Activated CD8-positive, alpha-beta memory T cell treated with anti-CD3 and anti-CD28 coated beads for 1 hour (primary cell): ENCODE measurements at places on chromosomes 12 and 14.
A peak's percentile ranks its signal among the peaks of the same experiment; 100 is the strongest.

- DNase-seq = no peak
Measured at GRCh38 chr14:36785511-36785910, 123.9 kb downstream of the PAX9 start.

GRCh38 chr14:80419345-80419744 lies 208.0 kb upstream of the DIO2 start:
- DNase-seq = no peak

- peak; percentile 33 for DNase-seq
Measured at GRCh38 chr12:56160193-56160763, 2.1 kb downstream of the MYL6 start.

GRCh38 chr12:131452444-131452860 lies 258.4 kb upstream of the SFSWAP start:
- no peak for DNase-seq

GRCh38 chr12:52279422-52280318 lies 5.2 kb downstream of the KRT86 start:
- DNase-seq = no peak

DNA sequence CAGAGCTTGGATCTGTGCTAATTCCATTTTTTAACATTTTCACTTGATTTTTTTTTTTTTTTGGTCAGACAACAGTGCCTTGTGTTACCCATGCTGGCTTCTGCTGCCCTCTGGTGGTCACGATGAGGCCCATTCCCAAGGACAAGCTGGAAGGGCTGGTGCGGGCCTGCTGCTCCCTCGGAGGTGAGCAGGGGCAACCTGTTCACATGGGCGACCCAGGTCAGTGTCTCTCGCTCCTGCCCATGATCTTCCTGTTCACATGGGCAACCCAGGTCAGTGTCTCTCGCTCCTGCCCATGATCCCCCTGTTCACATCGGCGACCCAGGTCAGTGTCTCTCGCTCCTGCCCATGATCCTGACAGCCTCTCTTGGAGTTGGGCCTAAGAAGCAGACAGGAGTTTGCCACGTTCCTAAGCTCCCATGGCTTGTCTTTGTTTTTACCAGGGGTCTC lies 59.4 kb downstream of the DGLUCY start:
- peak; percentile 55 for DNase-seq

- DNase-seq = no peak
Measured at GRCh38 chr12:47028981-47029708, 50.3 kb upstream of the PCED1B start.

DNA sequence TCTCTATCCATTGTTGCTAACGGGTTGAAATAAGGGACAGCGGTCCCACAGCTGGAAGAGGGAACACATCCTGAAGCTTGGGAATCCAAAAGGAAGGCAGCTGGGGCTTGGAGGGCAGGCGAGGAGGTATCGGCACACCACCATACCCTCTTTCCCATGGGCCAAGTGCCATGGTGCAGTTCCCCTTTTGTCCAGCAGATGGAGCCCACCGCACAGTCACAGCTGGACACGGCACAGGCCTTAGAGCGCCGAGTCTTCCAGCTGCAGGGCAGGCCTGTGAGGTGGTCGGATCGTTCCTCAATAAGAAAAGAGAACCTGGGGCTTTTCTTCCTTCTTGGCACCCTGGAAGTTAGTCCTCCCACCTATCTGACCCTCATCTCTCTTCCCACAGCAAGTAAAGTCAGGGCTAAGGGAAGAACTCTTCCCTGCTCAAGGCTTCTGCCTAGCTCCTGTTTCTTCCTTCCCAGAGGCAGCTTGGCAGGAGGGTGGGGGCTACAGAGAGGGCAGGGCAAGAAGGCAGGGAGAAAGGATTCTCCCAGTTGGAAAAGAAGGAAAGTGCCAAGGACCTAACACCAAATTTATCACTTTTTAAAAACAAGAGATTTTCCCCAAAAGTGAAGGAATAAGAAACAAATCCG lies 8.6 kb downstream of the PPP1R1A start:
- peak; percentile 68 for DNase-seq

GRCh38 chr12:79673354-79673753 lies 17.4 kb downstream of the PAWR start:
- no peak for DNase-seq

DNA sequence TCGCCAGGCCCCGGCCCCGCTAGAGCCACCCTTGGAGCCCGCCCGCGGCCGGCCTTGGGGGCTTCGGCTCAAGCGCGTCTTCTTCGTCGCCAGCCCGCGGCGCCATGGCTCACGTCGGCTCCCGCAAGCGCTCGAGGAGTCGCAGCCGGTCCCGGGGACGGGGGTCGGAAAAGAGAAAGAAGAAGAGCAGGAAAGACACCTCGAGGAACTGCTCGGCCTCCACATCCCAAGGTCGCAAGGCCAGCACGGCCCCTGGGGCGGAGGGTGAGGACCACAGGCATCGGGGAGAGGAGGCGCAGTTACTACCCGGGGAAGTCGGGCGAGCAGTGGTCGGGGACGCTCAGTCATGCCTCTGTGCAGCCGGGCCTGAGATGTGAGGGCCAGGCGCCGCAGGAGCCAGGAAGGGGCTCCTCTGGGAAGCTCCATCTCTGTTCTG lies 573 bp downstream of the ARL6IP4 start:
- no peak for DNase-seq

DNA sequence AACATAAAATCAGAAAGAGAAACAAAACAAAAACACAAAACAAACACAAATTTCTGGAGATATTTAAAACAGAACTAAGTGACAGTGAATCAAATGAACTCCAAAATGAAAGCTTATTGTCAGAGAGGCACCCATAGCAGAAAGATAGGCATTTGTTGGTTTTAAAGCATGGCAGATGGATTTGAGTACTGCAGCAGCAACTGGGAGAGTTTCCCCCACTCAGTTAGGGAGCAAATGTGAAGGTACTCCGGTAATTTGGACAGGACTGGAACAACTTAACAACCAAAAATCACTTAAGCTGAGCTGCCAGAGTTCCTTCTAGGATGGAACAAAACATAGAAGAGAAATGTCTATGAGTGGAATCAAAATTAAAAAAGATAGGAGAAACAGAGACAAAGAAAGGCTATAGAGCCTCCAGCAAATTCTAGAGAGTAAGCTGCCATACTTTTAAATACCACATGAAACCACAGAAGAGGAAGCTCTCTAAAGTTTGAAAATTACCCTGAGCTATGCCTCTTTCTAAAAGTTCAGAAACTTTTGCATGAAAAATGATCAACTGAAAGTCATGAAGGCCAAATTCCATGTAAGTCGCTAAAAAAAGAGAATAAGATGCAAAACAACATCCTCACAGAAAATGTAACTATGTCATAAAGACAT lies 1248.3 kb upstream of the USP15 start:
- DNase-seq = no peak

- DNase-seq = no peak
Measured at GRCh38 chr12:45669093-45669492, 60.4 kb upstream of the ARID2 start.
